Naive thymus-derived CD8-positive, alpha-beta T cell (primary cell): ENCODE measurements at places on chromosomes 3 and 15.

DNA sequence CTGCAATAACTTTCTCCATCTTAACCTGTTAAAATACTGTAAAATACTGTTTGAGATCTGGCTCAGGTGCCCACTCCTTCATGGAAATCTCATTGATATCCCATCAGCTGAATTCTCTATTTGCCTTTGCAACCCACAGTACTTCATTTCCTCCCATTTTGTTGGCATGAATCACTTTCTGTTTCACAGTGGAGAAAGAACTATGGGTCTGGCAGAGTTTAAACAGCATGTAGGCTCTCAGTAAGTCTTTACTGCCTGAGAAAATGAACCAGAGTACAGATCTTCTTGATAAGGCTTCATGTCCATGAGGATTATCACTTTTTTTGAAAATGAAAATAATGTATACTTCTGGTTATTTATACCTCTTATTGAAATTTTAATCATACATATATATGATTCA, 245.9 kb downstream of the NAALADL2 start:
- no peak for DNase-seq

- peak; percentile 7 for DNase-seq
Measured at GRCh38 chr3:15099364-15100098, 583 bp upstream of the RBSN start.

GRCh38 chr3:47512416-47513124, 942 bp downstream of the ELP6 start:
- peak; percentile 69 for DNase-seq

GRCh38 chr3:159785273-159785708, 203.3 kb upstream of the IL12A start:
- DNase-seq, result no peak

GRCh38 chr3:125168711-125169393, 43.7 kb downstream of the SLC12A8 start:
- DNase-seq, result no peak

GRCh38 chr3:177516158-177517011, 319.1 kb upstream of the TBL1XR1 start:
- DNase-seq, result no peak

DNA sequence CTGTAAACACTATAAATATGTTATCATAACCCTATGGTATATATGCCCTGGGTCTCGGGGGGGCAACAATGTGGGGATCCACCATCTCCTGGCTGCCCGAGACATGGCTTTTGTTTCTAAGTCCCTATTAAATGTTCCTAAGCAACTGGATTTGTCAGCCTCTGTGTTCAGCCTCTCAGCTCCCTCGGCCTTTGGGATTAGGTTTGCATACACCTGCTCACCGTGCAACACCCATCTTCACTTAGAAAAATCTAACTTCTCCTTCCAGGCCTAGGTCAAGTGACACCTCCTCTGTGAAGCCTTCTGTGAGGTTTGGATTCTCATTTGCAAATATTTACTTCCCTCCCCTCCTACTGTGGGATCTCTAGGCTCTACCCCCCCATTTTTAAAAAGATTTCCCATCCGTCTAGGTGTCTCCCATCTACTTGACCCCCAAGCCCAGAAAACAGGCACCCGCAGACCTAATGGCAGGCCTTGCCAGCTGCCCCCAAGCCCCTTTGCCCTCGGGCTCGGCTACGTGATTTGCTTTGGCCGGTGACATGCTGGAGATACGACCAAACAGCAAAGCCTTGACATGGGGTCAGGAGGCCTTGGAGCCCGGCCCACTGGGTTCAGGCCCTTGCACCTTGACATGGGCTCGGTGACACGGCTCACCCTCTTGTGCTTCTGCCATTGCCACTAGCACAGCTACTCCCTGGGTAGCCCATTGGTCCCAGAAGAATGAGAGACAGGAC, 66.0 kb upstream of the BLM start:
- DNase-seq, result no peak

DNA sequence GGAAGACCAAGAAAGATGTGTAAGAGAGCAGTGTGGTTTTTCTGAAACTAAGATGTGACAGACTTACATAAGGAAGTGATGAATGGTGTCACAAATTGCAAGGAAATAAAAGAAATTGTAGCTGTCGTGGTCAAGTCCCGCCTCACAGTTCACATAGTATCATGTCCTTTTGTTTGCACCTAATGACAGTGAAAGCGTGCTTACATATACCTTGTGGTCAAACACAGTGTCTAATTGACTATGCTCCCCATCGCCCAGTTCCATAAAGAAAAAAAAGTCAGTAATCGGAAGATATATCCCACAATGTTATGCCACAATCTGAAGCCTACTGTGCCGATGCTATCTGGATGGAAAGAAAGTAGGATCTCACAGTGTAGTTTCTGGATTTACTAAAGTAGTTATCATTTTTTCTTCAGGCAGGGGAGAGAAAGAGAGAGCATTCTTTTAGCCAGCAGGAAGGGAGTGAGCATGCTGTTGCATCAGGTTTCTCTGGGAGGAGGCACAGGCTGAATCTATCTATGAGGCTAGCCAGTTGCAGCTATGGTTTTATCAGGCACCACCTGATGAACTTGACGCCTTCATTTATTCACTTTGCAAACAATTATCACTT, 9.8 kb upstream of the PLSCR1 start:
- DNase-seq, result no peak

DNA sequence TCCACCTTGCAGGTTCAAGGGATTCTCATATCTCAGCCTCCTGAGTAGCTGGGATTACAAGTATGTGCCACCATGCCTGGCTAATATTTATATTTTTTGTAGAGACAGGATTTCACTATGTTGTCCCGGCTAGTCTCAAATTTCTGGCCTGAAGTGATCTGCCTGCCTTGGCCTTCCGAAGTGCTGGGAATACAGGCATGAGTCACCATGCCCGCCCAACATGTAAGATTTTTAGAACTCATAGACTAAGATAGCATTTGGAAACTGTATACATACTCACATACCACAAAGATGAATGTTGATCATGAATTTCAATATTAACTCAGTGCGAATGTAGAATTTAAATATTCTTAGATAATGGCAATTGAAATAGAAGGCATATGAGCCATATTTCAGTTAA, 718.9 kb downstream of the NLGN1 start:
- no peak for DNase-seq

- no peak for DNase-seq
Measured at GRCh38 chr3:159879146-159879545, 109.5 kb upstream of the IL12A start.

DNA sequence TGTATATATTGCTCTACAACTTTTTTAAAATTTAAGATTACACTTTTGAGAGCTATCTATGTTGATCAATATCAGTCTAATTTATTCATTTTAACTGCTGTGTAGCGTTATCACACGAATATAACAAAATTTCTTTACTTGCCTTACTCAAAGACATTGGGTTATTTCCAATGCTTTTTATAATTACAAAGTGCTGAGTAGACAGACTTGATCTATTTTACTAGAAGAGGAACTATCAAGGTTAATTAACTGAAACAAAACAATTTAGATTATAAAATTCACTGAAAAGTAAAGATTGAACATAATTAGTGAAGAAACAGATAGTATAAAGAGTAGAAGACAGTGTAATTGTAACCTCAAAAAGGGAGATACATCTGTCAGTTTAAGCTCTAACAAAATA, 105.5 kb downstream of the TGFBR2 start:
- DNase-seq, result no peak

- no peak for DNase-seq
Measured at GRCh38 chr3:42983927-42984326, 4.8 kb downstream of the GASK1A start.

- no peak for DNase-seq
Measured at GRCh38 chr3:31760654-31761053, 220.4 kb downstream of the OSBPL10 start.
